ENCODE measurements at places on chromosomes 16 and 17.

GRCh38 chr17:65279456-65279855, 142.3 kb downstream of the RGS9 start:
- no peak for DNase-seq

GRCh38 chr17:27551701-27552248, 79.2 kb upstream of the LGALS9 start:
- no peak for DNase-seq

GRCh38 chr17:52233632-52234031, 75.1 kb upstream of the CA10 start:
- DNase-seq: no peak

GRCh38 chr17:82713071-82713723, 3.3 kb upstream of the FN3KRP start:
- no peak for DNase-seq

GRCh38 chr17:81514739-81515529, 2.3 kb upstream of the ACTG1 start:
- peak; percentile 73 for DNase-seq

DNA sequence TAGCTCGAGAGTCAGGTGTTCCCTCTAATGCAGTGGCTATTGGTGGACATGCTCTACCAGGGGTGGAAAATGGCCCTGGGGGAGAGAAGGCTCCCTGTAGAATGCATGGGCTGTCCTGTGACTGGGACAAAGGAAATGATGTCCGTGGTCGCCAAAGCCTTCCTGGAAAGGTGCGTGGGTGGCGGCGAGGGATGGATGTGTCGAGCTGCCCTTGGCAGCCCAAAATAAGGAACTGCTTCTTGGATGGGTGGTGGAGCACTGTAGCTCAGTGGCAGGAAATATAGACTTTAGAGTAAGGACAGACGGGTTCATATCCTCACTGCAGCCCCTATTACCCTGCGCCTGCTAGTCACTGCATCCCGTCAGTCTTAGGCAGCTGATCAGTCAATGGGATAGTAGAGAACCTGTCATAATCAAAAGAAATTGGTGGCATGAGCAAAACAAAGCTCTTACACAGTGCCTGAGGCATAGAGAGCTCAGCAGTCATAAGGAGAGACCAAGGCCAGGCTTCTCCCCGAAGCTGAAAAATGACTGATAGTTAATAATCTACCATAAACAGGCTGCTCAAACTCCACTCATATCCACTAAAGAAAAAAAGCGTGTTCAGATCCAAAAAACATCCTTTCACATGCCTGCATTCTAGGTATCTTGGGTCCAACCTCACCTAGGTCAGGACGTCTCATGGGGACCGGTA, 123.5 kb upstream of the PLCG2 start:
- no peak for DNase-seq

DNA sequence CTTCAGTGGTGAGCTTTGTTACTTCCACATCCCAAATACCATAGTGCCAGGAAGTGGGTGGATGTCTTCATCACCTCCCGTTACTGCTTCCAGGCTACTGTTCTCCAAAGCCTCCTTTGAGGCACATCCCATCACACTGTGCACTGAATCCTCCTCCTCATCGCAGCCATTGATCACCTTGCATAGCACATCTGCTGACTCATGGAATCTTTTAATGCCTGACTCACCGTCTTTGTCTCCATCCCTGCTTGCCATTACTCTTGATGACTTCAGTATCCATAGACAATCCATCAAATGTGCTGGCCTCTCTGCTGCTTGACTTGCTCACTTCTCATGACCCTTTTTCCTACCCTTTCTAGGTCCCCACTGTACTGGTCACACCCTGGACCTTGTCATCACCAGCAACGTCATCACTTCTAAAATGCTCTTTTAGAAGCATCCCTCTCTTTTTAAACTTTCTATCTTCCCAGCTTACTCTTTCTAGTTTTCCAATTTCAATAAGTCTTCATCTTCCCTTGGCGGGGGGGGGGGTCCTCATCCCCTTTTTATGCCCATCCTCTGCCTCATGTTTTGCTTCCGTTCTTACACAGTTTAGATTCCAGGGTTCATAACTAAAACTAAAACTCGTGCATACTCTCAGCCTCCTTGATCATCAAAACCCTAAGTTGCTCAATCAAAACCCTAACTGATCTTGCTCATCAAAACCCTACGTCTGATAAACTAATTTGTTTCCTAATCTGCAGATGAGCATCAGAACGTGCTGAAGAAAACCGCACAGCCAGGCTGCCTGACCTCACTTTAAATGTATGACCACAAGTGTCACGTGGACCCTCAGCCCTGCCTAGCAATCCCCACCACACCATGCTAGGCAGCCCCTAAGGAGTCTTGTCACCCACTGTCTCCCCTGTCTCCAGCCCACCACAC, 289.7 kb upstream of the ZFHX3 start:
- no peak for DNase-seq
